Breast epithelium (tissue), 4 donors: ENCODE measurements at places on chromosomes 3 and 15. TPM values are rescaled to one million over a fixed set of nuclear protein-coding genes. Genes with fewer than 3 reads are reported as not detected.

- DNase-seq, result no peak
- H3K4me1 ChIP-seq, result peaks cover 7% of the 10 kb centered on the region
- no peaks in the 10 kb centered on the region for H3K36me3 ChIP-seq
- H3K27ac ChIP-seq, result peak within 1 kb of the TSS; percentile 73
- H3K4me3 ChIP-seq, result peak within 1 kb of the TSS; percentile 73
Observed at GRCh38 chr15:75346796-75347221, at the start of gene NEIL1. Gene NEIL1 (plus strand): TSS chr15:75347039. CDS start chr15:75348906, 1,867 bp downstream.

- no peaks in the 10 kb centered on the region for H3K36me3 ChIP-seq
- peak overlapping the region; percentile 82 for H3K4me3 ChIP-seq
- no peaks in the 10 kb centered on the region for H3K27me3 ChIP-seq
- DNase-seq, result no peak
Observed at GRCh38 chr3:52153389-52154096, 680 bp downstream of the POC1A start.

- H3K27me3 ChIP-seq, result no peaks in the 10 kb centered on the region
- no peak for DNase-seq
- no peaks in the 10 kb centered on the region for H3K36me3 ChIP-seq
Observed at GRCh38 chr3:189824629-189825312, 193.6 kb downstream of the TP63 start.

Gene MYL3
- 5.9 TPM for total RNA-seq

Gene LYZL4
- total RNA-seq, result not detected

DNA sequence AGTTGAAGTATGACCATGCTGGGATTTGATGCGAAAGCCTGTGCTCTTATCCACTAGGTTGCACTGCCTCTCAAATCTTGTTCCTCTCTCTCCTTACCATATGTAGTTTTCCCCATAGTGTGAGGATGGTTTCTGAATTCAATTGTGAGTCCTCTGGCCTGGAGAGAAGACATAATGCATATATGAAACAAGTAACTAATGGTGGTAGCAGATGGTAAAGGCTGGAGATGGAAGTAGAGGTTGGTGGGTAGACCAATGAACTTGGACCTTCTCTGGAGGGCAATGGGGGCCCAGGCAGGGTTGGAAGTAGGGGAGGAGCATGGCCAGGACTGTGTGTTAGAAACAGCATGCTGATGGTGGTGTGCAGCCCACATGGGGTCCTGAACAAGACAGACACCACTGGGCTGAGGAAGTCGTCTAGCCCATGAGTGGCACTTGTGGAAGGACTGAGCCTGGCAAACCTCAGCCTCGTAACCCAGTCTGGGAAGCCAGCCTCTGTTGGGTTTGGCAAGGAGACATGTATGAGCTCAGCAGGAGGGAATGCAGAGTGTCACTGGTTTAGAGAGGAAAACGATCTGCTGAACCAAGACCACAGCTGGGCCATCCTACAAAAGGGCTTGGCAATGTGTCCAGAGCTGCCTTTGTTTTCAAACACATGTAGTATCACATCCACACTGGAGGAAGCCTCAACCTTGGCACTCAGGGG is 18.5 kb upstream of the LMCD1 start:
- peaks cover 6% of the 10 kb centered on the region for H3K4me1 ChIP-seq
- no peaks in the 10 kb centered on the region for H3K27me3 ChIP-seq
- H3K36me3 ChIP-seq, result no peaks in the 10 kb centered on the region
- DNase-seq, result peak; percentile 74
- no peak overlapping the region for H3K4me3 ChIP-seq

DNA sequence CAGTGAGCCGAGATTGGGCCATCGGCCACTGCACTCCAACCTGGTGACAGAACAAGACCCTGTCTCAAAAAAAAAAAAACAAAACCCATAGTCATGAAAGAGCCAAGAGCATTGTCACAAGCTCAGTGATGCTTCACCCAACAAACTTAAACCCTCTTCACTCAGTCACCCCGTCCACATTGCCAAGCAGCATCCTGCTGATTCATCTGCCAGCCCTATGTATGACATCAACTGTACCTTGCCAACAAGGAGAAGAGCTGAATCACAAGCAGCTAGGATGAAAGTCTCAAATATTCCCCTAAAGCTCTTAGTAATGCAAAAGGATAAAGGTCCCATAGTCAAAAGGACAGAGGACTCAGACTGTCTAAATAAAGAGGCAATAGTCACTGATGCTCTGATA is 90.0 kb downstream of the ANO10 start:
- DNase-seq, result no peak
- H3K27ac ChIP-seq, result no peak overlapping the region
- H3K4me1 ChIP-seq, result no peaks in the 10 kb centered on the region
- H3K27me3 ChIP-seq, result no peaks in the 10 kb centered on the region

- no peaks in the 10 kb centered on the region for H3K4me1 ChIP-seq
- no peak overlapping the region for H3K4me3 ChIP-seq
- H3K36me3 ChIP-seq, result no peaks in the 10 kb centered on the region
- DNase-seq, result no peak
Observed at GRCh38 chr15:79549196-79549595, 117.1 kb downstream of the MINAR1 start.

DNA sequence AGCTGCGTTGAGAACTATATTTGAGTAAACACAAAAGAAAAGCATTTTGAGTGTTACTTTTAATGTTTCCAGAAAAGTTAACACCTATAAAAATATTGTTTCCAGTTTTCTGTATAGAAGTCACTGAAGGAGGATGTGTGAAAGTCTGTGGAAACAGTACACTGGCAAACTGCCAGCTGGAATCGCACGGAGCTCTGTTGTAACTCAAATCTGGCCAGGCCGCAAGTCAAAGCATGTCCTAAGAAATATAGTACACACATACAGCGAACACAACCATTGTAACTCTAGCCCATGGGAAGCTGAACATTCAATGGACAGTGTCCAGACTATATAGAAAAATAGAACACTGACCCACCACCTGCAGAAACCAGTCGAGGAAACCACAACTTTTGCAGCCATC is 657.2 kb downstream of the FHIT start:
- DNase-seq, result peak; percentile 83
- no peak overlapping the region for H3K27ac ChIP-seq
